ENCODE measurements at places on chromosomes 16 and 17. TPM values are rescaled to one million over a fixed set of nuclear protein-coding genes. Genes with fewer than 3 reads are reported as not detected.

The ITGAD gene
- not detected for total RNA-seq

The KRT20 gene
- not detected for total RNA-seq

The PHOSPHO1 gene
- total RNA-seq, result not detected

The FOXK2 gene
- total RNA-seq, result 131 TPM

The CDRT15L2 gene
- total RNA-seq, result not detected

The SEPTIN1 gene
- not detected for total RNA-seq

DNA sequence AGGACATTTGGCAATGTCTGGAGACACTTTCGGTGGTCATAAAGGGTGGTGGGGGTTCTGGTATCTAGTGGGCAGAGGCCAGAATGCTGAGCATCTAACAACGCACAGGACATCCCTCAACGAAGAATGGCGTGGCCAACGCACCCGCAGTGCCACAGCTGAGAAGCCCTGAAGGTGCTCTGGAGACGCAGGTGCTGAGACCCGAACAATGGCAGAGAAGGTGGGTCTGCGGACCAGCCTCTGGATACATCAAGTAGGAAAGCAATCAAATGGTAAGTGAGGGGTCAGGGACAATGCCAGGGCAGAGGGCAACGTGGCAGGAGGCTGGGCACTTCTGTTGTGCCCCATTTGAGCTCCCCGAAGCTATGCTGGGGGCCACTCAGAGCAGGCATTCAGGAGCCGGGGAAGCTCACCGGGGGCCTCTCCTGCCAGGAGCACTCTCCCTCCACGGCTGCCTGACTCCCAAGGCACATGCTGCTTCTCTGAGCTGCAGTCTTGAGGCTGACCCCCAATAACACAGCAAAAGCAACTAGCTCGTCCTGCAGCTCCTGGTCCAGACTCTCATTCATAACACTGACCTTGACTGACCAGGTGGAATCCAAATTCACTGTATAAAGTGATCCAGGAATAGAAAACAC lies 26.0 kb downstream of the SPHK1 start:
- H3K4me1 ChIP-seq, result peaks cover 11% of the 10 kb centered on the region
- DNase-seq, result no peak
- peaks cover 3% of the 10 kb centered on the region for H3K36me3 ChIP-seq
- H3K27me3 ChIP-seq, result no peaks in the 10 kb centered on the region
- no peak overlapping the region for H3K4me3 ChIP-seq

DNA sequence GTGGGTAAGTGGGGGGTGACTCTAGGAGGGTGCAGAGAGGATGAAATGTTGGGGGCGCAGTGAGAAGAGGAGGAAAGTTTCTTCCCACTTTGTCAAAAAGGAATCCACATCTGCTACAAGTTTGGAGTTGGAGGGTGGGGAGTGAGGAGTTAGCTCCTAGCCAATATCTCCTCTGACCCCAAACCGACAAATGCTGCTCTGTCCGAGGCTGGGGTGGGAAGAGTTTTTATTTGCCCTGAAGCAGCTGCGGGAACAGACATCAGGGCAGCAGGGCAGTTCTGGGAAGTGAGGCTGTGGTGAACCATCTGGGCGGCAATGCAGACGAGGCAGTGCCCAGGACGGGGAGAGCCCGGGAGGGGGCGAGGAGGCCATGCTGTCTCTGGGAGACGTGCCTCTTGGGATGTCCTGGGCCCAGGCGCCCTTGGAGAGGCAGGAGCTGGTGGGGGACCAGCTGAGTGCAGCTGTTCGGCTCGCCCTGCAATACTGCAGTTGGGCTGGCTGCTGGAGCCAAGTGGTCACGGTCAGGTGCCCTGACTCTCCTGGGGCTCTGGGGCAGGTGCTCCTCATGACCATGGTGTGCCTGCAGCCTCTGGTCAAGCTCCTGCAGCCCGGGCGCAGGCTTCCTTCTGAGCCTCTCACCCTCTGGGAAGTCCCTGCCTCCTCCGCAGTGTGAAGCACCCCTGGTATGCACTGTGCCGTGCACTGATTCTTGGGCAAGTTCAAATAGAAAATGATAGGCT lies 6.4 kb upstream of the SOCS3 start:
- H3K27ac ChIP-seq, result peak overlapping the region; percentile 53
- no peaks in the 10 kb centered on the region for H3K27me3 ChIP-seq
- H3K4me3 ChIP-seq, result no peak overlapping the region
- peaks cover 5% of the 10 kb centered on the region for H3K4me1 ChIP-seq

GRCh38 chr17:61227866-61228265 lies 171.8 kb upstream of the TBX2 start:
- no peak overlapping the region for H3K4me3 ChIP-seq
- no peaks in the 10 kb centered on the region for H3K36me3 ChIP-seq
- H3K27ac ChIP-seq, result no peak overlapping the region
- no peaks in the 10 kb centered on the region for H3K27me3 ChIP-seq
- H3K4me1 ChIP-seq, result peaks cover 6% of the 10 kb centered on the region

GRCh38 chr17:75271233-75271954 lies 363 bp upstream of the MIF4GD start:
- peaks cover 4% of the 10 kb centered on the region for H3K36me3 ChIP-seq
- DNase-seq, result peak; percentile 88
- no peaks in the 10 kb centered on the region for H3K27me3 ChIP-seq
- peak overlapping the region; percentile 99 for H3K27ac ChIP-seq
- H3K4me3 ChIP-seq, result peak overlapping the region; percentile 95

- H3K36me3 ChIP-seq, result no peaks in the 10 kb centered on the region
- no peak overlapping the region for H3K27ac ChIP-seq
Measured at GRCh38 chr17:58384897-58385296, 32.4 kb downstream of the RNF43 start.

GRCh38 chr17:39591958-39592954 lies 15.5 kb downstream of the NEUROD2 start:
- no peak overlapping the region for H3K27ac ChIP-seq
- H3K36me3 ChIP-seq, result no peaks in the 10 kb centered on the region
- no peak overlapping the region for H3K4me3 ChIP-seq
- H3K27me3 ChIP-seq, result peaks cover 8% of the 10 kb centered on the region
- H3K4me1 ChIP-seq, result no peaks in the 10 kb centered on the region

GRCh38 chr17:78140169-78141051 lies 5.8 kb upstream of the C17orf99 start:
- no peaks in the 10 kb centered on the region for H3K27me3 ChIP-seq
- DNase-seq, result peak; percentile 89

DNA sequence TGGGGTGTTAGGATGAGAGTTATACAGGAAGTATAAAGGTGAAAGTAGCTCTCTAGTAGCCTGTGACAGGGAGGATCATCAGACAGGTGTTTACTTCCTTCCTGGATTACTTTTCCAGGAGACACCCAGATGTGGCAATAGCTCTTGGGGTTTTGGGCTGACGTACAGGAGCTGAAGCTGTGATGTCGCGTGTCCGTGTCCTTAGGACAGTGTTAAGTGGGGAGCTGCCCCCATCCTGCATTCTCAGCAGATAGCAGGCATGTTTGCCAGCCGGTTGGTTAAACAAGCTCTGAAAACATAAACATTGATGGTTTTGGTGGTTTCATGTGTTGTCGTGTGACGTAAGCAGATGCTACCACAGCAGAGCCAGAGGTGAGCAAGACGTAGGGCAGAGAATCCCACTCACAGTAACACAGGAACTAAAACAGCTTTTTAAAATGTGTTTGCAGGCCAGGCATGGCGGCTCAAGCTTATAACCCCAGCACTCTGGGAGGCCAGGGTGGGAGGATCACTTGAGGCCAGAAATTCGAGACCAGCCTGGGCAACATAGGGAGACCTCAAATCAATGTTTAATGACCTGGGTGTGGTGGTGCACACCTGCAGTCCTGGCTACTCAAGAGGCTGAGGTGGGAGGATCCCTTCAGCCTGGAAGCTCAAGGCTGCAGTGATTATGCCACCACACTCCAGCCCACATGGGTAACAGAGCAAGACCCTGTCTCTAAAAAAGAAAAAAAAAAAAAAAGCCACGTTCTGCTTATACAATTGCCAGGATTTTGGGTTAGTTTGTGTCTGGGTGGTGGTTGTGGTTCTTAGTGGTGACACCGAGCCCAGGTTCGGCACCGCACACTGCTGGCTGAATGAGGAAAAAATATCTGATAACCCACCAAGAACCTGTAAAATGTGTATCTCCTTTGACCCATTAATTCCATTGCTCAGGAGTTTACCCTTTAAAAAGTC lies 18.2 kb upstream of the IL17C start:
- H3K27me3 ChIP-seq, result no peaks in the 10 kb centered on the region
- H3K27ac ChIP-seq, result no peak overlapping the region
- H3K36me3 ChIP-seq, result peaks cover 48% of the 10 kb centered on the region

DNA sequence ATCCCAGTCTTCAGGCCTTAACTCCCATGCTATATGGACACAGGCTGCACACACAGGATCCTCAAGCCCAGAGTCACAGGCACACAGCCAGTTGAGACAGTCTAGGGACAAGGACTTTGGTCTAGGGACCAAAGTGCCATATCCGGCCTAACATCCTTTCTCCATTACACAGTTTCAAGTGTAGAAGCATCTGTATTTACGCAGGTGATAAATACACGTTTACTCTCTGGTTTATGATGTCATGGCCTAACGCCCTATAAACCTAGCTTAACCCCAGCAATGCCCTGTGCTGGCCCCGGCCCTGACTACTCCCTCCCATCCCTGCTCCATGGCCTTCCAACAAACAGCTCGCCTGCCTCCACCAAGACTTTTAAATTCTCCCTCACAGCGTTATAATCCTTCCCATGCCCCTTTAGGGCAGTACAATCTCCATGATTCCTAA lies 17.1 kb downstream of the CUEDC1 start:
- H3K4me3 ChIP-seq, result no peak overlapping the region
- H3K36me3 ChIP-seq, result no peaks in the 10 kb centered on the region
- no peak overlapping the region for H3K27ac ChIP-seq
- peaks cover 40% of the 10 kb centered on the region for H3K4me1 ChIP-seq
- no peak for DNase-seq
- H3K27me3 ChIP-seq, result no peaks in the 10 kb centered on the region

GRCh38 chr16:86952769-86953168 lies 364.4 kb downstream of the C16orf95 start:
- H3K4me1 ChIP-seq, result no peaks in the 10 kb centered on the region
- H3K36me3 ChIP-seq, result no peaks in the 10 kb centered on the region
- H3K27me3 ChIP-seq, result no peaks in the 10 kb centered on the region
- H3K4me3 ChIP-seq, result no peak overlapping the region
- no peak overlapping the region for H3K27ac ChIP-seq

DNA sequence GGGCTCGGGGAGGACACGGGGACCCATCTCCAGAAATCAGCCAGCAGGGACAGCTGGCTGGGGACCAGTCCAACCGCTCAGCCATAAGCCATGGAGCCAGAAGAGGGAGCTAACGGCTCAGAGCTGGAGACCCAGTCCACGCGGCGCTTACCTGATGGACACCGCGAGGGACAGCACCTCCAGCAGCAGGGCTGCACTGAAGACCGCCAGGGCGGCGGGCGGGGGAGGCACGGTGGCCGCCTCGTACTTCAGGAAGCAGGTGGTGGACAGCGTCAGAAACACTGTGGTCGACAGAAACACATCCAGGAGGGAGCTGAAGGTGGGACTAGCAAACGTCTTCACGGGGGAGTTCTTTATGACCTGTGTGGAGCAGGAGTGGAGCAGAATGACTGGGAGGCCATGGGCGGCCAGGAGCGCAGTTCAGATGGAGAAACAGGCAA lies 102.6 kb upstream of the CREBBP start:
- peaks cover 34% of the 10 kb centered on the region for H3K36me3 ChIP-seq
- no peak overlapping the region for H3K27ac ChIP-seq
- no peaks in the 10 kb centered on the region for H3K4me1 ChIP-seq
- H3K4me3 ChIP-seq, result no peak overlapping the region
- DNase-seq, result peak; percentile 79
- H3K27me3 ChIP-seq, result no peaks in the 10 kb centered on the region

All from ascending aorta (tissue), 2 donors.